Dorsolateral prefrontal cortex (tissue), 122 donors: ENCODE measurements at places on chromosomes 1 and 21.

- DNase-seq = peak; percentile 49
Observed at GRCh38 chr1:54577612-54578011, 29.6 kb downstream of the ACOT11 start.

- no peak for DNase-seq
Observed at GRCh38 chr1:23526329-23527041, 4.5 kb downstream of the E2F2 start.

GRCh38 chr1:105210747-105211146, 1461.0 kb downstream of the AMY1C start:
- no peak for DNase-seq

DNA sequence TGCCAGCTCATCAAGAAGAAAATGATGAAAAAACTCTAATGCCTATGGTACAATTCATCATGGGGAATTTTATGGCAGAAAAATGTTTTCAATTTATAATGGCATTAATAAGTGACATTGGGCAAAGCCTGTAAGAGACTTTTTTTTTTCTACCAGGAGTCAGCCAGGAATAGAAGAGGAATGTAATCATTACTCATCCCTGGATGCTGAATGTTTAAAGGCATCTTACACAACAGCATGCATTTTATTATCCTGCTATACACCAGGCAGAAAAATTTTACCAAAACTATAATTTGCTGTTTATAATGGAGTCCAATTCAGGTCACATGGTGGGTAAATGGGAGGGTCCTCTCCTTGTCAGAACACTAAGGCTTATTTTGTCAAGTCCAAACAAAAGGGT, 189.9 kb upstream of the BEND5 start:
- no peak for DNase-seq

DNA sequence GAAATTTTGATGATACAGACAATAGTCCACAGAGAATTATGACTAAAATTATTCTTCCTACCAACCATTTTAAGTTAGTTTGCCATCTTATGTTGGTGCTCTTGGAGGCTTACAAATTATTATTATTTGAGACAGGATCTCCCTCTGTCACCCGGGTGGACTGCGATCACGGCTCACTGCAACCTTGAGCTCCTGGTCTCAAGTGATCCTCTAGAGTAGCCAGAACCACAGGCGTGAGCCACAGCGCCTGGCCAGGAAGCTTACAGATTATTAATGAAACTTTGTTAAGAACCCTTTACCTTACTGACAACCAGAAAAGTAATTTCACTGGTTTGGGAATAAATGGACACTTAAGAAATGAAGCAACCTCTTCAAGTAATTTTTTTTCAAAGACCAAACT, 8.0 kb upstream of the DNAJB4 start:
- no peak for DNase-seq

DNA sequence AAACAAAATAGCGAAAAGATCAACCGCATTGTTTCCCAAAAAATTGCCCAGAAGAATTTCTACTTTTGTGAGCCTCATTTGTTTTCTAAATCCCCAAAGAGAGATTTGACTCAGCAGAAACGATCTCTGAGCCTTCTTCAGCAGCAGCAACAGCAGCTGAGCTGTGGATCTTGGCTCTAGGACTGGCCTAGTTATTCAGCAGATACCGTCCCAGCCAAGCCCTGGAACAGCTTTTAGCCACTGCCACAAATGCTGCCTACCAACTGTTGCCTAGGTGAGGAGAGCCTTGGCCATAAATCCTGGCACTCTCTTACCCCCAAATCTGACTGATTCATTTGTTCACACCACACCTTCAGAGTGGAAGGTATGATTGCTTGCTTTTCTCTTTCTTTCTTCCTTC, 320.1 kb downstream of the TGFB2 start:
- peak; percentile 56 for DNase-seq

- DNase-seq = no peak
Observed at GRCh38 chr1:33346927-33347649, 26.2 kb upstream of the A3GALT2 start.

DNA sequence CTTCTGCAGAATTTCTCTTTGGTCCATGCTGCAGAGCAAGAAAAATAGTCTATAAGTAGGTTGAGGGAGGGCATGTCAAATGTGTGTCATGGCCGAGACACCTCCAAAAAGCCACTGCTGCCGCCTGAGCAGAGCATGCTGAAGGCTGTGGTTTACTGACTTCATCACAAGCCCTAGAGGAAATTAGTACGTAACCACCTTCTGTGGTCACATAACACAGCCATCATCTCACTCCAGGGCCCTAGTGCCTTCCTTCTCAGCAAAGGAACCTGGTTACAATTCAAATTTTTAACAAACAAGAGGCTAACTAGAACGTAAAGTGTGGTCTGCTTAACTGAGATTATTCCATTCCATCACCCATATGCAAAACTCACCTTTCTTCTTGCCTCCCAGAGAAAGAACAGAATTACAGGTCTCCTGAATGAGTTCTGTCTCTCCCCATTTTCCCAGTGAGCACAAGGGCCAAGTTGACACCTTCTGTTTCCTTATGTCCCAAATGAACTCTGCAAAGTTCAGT, at the start of gene PTPN22:
PTPN22 (minus strand) TSS at position 116 of the 517 bp plus-strand sequence.
- peak; percentile 27 for DNase-seq

- no peak for DNase-seq
Observed at GRCh38 chr1:163201906-163202305, 810 bp downstream of the RGS5 start.

DNA sequence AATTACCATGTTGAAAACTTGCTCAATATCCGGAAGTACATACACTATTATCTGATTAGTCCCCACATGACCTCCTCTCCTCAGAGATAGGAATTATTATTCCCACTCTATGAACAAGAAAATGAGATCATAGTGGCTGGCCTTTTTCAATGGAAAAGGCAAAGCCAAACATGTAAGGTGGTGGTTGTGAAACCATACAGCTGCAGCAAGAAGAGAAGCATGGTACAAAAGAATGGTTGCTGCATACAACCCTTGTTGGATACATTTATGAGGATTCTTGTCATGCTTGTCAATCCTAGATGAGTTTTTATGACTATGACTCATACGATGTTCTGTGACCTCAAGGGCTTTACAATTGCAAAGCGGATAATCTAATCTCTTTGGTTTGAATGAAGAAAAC, 514.7 kb downstream of the PLPP3 start:
- no peak for DNase-seq

DNA sequence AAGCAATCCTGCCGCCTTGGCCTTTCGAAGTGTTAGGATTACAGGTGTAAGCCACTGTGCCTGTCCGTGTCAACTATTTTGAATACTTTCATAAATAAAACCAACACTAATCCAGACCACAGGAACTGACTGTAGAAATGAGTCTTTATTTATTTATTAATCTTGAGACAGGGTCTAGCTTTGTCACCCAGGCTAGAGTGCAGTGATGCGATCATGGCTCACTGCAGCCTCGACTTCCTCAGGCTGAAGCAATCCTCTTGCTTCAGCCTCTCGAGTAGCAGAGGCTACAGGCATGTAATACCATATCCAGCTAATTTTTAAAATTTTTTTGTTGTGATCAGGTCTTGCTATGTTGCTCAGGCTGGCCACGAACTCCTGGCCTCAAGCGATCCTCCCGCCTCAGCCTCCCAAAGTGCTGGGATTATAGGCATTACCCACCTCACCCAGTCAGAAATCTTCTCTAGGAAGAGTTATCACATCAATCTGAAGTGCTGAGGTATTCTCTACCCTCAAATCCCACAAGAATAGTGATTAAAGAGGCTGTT, 21.7 kb upstream of the CPLANE2 start:
- no peak for DNase-seq

DNA sequence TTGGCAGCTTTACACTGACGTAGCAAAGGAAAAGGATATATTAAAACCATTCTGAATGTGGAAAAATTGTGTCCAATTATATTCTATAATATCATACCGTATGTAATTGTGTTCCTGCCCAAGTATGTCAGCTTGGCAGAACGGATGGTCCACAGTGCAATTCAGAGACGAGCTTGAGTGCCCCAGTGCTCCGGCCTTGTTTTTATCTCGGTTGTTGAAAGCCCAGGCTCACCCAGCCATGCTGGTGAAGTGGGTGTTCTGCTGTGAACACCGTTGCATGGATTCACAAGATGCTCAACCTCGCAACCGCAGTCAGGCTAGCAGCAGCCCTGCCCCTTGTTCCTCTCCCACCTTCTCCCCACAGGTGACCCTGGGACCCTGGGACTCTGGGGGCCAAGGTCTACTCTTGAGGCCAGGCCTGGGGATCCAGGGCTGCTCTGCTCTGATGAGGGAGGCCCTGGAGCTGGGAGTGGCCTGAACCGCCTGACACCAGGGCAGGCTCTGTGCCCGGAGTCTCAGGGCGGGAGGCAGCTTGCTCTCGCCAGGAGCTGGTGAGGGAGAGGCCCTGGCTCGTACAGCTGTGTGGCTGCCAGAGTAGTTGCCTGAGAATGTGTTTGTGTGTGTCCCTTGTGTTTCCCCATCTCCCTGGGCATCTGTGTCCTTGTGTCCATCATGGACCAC, 11.2 kb downstream of the PTPRF start:
- DNase-seq = peak; percentile 90

DNA sequence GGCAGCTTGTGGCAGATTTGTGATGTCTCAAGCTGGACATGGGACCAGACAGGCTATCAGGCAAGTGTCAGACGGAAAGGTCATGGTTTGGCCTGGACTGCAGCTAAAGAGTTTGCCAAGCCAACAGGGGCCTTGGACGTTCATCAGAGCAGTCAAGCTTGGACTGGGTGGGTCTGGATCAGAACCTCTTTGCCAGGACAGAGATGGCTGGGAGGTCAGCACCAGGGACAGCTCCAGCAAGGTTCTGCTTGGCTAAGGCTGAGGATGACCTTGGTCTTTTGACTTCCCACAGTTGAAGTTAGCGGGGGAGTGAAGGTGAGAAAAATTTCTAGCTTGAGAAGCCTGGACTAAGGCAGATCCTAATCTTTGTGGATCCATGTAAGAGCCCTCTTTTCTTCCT, 68.1 kb downstream of the GRIK3 start:
- no peak for DNase-seq

GRCh38 chr21:39141502-39141901, 41.7 kb downstream of the PSMG1 start:
- no peak for DNase-seq

- DNase-seq = no peak
Observed at GRCh38 chr1:109199710-109200109, 14.0 kb upstream of the SARS1 start.

DNA sequence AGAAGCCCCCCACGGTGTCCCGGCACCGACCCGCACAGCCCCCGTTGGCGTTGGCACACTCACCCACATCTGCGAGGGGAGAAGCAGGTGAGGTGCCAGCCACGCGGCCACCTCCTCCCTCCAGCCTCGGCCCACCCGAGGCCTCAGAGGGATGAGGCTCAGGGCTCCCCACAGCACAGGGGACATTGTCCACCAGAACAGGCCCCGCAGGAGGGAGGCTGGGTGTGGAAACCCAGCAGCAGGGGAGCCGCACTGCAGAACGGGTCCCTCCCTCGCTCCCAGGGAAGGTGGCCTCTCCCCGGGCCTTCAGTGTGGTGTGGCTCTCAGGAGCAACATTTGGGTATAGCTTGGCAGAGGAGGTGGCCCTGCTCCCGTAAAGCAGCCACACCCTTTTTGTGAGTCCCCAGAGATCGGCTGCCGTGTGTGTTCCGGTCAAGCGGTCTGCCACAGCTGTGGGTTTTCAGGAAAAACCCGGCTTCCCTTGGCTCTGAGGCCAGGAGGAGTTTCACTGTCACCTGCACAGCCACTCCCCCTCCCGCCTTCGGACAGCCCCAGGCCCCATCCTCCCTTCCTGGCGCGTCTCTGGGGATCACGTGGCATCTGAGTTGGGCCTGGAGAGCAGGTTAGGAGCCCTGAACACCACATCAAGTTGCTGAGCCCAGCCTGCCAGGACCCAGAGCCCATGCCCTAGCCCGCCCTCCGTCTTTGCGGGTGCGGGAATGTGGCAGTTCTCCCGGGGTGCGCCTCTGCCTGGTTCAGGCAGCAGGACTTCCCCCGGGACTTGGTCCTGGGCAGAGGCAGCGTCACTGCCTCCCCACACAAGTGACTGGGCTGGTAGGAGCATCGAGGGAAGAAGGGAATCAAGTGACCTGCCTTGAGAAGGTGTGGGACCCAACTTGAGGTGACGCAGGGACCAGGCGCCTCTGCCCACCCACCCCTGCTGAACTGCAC, 64.0 kb downstream of the MEGF6 start:
- DNase-seq = no peak

- no peak for DNase-seq
Observed at GRCh38 chr1:111399792-111400610, 27.5 kb downstream of the OVGP1 start.

DNA sequence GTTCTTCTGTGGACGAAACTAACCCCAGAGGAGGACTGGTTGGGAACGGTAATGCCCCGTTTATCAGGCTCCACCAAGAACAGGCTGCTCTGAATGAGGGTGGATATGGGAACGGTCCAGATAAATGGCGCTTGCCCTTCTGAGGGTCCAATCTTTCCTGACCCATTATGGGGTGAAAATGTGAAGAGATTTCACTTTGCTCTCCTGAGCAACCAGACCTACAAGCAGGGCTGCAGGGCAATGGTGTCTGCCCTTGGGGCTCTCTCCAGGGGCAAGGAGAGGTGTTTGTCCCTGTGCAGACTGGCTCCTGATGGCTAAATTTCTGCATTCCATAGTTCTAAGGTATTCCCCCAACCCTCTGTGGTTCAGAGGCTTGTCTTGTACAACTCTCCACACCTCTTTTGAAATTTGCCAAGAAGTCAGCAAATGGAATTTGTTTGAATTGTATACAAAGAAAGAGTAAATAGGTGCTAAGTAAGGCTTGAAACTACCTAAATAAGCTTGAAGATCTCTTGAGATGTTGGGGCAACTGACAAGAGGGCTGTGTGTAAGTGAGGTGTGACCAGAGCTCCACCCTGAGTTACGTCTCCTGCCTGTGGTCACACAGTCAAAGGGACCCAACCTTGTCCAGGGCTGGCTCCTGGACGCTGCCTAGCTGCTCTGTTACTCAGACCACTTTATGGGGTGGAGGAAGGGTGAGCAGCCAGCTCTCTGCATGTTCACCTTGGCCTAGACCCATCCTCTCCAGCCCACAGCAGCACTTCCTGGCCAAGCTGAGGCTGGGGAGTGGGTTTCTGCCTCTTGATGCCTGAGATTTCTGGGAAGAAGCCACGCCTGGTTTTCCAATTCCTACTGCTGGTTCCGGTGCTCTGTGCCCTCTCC, 24.8 kb downstream of the SLC2A1 start:
- DNase-seq = no peak

DNA sequence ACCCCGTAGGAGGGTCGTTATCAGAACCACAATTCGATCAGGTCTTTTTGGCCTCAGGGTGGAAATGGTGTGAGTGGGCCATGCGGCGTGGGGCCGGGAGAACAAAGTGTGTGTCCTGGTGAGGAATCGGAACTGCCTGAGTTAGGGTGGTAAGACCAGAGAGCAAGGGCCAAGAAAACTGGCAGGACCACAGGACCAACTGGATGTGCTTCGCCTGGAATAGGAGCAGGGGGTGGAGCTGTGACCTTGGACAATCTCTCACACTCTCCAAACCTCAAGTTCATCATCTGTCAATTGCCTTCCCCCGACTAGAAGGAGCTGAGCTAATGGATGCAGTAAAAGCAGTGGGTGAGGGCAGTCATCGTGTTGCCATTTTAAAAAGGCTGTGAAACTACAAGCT, 59.5 kb downstream of the NAV1 start:
- no peak for DNase-seq
